ENCODE measurements at places on chromosomes 16 and 17.

GRCh38 chr16:5575121-5575520, 477.5 kb upstream of the EEF2KMT start:
- no peak for DNase-seq

- no peak for DNase-seq
These were observed 79.8 kb downstream of the ARHGAP17 start for GRCh38 chr16:24935336-24935735.

- DNase-seq, result no peak
These were observed 175.5 kb upstream of the RBL2 start for GRCh38 chr16:53258809-53259208.

- DNase-seq, result no peak
These were observed 73.9 kb downstream of the AMFR start for GRCh38 chr16:56351481-56351880.

DNA sequence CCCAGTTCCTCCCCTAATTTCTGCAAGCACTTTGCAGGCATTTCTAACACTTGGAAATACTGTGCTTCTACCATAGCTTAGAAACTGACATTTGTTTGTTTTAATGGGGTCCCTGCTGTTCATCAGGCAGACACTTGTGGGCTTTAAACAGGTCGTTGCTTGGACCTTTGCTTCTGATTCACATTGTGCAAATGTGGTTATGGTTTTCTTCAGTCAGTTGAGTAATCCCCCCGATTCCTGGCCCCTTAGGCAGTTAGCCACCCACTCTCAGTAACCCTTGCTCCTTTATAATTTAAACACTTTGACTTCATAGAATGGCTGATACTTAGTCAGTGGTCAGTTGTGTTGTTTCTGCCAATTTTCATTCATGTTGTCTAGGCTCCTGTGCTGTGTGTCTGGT, 39.4 kb downstream of the SLC47A1 start:
- no peak for DNase-seq

DNA sequence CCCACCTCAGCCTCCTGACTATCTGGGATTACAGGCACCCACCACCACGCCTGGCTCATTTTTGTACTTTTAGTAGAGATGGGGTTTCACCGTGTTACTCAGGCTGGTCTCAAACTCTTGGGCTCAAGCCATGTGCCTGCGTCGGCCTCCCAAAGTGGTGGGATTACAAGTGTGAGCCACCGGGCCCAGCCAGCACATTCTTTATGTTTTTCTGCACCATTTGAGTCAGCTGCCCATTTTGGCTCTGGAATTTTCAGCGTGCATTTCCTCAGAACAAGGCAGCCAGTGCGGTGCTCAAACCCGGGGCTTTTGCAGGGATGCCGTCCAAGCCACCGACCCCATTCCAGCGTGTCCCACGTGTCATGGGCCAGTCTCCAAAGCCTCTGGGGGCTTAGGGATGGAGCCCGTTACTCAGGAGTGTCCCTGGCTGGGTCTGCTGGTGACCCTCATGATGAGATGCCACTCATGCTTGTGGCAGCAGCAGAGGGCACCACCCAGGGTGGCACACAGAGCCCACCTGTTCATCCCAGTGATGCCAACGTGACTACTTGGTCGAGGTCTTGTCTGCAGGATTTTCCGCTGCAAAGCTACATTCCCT, 3.7 kb upstream of the RAB40C start:
- DNase-seq, result no peak

DNA sequence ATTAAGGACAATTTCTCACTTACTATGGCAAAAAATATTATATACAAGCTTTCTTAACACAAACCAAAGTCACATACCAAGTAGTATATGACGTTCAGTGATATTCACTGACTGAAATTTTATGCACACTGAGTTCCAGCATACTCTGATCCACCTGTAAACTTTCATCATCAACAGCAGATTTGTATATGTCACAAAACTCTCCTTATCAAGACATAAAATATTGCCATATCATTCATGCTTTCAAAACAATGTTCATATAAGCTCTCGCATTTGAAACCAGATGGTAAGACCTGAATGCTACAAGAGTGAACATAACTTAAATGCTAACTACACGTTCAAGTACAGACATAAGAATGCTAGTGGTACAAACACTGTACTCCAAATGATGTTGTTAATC, 46.7 kb downstream of the GNA13 start:
- no peak for DNase-seq

GRCh38 chr16:69367980-69368379, 16.4 kb upstream of the TMED6 start:
- peak; percentile 45 for DNase-seq

DNA sequence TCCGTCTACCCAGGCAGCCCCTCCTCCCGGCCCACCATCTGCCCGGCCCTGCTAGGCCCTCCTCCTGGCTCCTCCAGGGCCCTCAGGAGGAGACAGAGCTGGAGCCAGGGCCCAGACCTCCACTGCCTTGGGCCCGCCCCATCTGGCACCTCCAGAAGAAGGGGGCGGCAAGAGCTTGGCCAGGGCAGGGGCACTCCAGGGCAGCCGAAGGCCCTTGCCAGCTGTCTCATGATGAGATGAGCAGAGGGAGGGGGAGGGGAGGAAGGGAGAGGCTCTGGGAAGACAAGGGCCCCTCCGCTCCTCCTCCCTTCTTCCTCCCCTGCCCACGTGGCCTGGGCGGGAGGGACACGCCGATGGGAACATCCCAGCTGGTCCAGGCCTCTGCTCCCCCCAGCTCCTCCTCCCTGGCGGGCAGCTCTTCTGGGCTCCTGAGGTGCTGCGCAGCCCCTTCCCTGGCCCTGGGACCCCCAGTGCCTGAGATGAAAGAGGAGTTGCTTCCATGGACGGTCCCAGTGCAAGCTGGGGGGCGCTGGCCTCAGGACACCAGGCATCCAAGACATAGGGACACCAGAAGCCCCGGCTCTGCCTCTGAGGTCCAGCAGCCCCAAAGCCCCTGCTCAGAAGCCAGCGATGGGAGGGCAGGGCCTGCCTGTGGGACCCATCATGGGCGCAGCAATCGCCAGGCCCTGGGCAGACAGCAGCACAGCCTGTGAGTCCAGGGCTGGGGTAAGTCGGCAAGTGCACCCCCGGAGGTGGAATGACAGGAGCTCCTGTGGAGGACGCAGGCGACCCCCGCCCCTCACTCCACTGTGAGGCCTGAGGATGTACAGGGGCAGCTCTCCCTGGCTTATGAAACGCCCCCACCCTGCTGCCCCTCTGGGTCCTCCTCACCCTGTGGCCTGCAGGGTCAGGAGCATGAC, 23.6 kb upstream of the ENPP7 start:
- no peak for DNase-seq

GRCh38 chr17:31385428-31386285, 5.8 kb upstream of the RAB11FIP4 start:
- DNase-seq, result no peak
